ENCODE measurements at places on chromosomes 7 and 10.

- DNase-seq = no peak
Measured at GRCh38 chr10:1169186-1169885, 113.2 kb downstream of the WDR37 start.

GRCh38 chr10:52677086-52677485, 95.5 kb downstream of the MBL2 start:
- DNase-seq = no peak

- DNase-seq = no peak
Measured at GRCh38 chr7:35365523-35365922, 111.6 kb upstream of the TBX20 start.

- DNase-seq = no peak
Measured at GRCh38 chr7:18623389-18623788, 127.8 kb downstream of the HDAC9 start.

GRCh38 chr10:87927091-87927490, 63.7 kb downstream of the PTEN start:
- DNase-seq = no peak

- DNase-seq = peak; percentile 72
Measured at GRCh38 chr10:12656518-12657142, 307.3 kb downstream of the CAMK1D start.

DNA sequence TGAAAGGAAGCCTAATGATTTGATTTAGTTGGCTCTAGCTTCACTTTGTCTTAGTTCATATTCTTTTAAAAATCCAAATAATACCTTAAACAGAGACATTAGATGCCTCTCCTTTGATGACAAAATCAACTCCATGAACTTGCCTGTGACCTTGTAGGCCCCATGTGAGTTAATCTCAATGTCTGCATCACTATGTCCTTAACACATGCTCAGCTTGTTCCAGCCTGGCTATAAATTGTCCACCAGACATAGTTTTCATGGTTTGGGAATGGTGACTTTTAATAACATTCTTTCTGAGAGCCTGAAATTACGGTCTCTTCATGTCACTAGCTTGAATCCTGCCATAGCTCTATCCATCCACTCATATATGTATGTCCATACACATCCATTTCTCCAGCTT, 656.3 kb upstream of the IGFBP3 start:
- DNase-seq = no peak

DNA sequence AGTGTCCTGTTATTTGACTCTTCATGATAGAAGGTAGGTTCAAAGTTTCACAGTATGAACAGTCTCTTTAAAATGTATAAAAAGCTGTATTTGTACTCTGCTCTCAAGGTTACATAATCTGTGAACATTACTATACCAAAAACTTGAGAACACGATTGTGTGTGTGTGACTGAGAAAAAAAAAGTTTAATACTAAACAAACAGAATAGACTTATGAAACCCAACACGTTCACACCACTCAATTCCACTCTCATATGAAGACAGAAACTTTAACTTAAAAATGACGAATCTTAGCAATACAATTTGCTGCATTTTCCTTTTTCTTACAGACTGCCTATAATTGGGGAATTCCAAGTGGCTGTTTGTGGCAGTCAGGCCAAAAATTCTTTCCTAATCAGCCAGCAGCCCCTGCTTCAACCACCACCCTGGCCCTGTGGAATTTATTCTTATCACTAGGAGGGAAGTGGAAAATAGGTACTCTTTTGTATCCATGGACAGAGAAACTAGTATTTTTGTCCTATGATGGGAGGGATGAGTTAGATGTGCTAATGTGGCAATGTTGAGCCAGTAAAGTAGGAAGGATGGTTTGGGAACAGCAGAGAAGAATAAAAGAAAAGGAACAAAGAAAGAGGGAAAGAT, 42.8 kb downstream of the MINDY3 start:
- no peak for DNase-seq

GRCh38 chr10:131574363-131574706, 262.8 kb upstream of the TCERG1L start:
- no peak for DNase-seq

DNA sequence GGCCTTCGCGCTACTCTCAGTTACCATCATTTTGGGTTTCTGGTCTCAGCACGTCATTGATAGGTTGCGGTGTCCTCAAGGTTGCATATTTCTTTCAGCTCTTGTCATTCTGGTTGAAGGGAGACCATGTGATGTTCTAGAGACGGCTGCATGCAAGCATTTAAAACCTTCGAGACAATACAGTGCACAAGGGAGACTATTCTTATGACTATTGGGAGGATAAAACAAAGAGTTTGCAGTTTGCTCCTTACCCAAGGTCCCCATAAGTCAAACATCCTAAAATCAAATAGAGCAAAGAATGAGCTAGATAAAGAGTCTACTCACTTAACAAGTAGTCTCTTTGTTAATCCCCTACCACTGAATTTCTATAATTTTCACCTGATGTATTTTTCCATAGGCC, 39.1 kb downstream of the NPVF start:
- no peak for DNase-seq

- DNase-seq = no peak
Measured at GRCh38 chr7:52006674-52007073, 690.1 kb upstream of the COBL start.

DNA sequence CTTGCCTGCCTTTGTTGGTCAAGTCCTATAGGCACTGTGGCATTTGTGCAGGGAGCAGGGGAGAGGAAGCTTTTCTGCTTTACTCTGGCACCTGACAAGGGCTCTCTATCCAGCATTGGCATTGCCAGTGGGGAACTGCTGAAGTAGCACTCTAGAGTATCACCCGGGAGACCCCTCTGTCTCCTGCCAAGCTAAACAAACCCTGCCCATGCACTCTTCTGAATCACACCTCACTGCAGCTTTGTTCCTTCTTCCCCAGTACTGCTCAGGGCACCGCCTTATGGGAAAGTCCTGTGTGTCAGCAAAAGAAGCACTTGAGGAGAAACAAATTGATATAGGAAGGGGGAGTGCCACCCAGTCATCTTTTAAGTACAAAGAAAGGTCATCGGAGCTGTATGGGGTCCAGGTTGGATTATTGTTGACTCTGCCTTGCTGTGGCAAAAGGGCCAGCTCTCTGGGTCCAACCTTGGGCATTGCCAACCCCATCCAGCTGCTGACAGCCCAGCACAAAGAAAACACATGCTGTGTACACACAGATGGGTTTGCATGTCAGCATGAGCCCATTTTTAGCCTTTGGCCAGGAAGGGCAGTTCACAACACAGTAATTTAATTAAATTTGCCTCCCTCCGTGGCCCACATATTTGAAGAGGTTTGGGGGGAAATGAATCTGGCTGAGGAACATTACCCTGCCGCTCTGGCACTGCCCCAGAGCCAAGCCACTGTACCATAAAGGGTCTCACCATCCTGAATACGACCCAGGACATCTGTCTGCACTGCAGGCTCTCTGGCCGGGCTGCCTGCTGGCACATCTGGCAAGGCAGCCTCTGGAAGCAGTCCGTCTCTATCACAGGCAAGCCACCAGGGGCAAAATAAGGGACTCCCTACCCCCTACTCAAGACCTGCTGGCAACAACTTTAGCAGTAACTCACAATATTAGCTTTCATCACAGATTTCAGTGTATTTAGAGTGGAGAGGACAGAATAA, 13.1 kb downstream of the LRRC4 start:
- DNase-seq = no peak

GRCh38 chr10:68032113-68032512, 43.0 kb downstream of the HERC4 start:
- DNase-seq = no peak

DNA sequence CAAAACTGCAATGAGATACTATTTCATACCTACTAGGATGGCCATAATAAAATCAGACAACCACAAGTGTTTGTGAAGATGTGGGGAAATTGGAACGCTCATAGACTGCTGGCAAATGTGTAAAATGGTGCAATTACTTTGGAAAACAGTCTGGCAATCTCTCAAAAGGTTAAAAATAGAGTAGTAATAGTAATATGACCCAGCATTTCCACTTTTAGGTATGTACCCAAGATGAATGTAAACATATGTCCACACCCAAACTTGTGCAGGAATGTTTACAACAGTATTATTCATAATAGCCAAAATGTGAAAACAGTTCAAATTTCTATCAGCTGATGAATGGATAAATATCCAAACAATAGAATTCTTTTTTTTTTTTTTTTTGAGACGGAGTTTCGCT, 731.6 kb upstream of the ANKRD30A start:
- peak; percentile 16 for DNase-seq

DNA sequence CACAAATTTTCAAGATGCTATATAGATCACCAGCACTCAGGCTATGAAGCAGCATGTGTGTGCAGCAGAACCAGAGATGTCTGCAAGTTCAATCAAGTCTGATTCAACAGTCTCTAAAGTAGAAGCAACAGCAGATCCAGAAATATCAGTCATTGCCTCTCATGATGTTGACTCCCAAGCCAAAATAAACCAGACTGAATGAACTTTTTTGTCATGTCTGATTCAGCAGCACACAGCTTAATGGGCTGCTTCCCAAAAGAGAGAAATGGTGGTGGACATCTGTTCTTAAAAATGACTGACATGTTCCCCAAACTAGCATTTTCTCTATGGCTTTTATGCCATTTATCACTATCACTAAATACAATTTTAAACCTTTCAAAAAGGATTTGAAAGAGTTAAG, 53.8 kb downstream of the TMEM26 start:
- peak; percentile 68 for DNase-seq

- no peak for DNase-seq
Measured at GRCh38 chr10:75974080-75974479, 542.7 kb downstream of the LRMDA start.

DNA sequence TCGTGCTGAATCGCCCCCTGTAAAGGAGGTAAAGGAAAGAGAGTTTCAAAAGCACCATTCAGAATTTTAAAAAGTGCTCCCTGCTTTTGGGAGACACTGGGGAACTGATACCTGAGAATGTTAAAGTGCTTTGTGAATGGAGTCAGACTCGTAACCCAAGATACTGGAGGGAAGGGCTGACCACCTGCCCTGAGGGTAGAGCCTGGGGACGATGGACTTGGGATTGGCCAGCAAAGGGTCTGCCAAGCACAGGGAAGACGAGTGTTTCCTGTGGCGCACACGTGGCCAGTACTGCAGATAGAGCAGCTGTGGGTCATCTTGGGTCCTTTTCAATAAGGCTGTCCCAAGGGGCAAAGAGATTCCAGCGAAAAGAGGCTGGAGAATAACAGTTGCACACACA, 1284.1 kb upstream of the AUTS2 start:
- DNase-seq = no peak

GRCh38 chr10:88115407-88115806, 252.0 kb downstream of the PTEN start:
- no peak for DNase-seq

- no peak for DNase-seq
Measured at GRCh38 chr7:52831321-52831720, 204.1 kb upstream of the POM121L12 start.

DNA sequence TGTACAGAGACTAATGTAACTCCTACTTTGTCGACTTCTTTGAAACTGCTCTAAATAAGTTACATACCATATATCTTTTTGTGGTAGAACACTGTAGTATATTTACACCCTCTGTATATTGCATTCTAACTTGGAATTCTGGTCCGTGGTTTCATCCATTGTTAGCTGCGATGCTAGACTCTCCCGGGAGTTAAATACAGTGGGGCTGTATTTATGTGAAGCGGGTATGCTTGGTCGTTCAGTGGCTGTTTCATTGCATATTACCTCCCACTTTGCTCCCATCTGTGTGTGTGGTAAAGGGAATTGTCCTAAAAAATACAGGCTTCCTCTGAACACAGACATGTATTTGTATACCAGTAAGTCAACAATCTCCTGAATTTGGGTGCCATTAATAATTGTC, 231.1 kb downstream of the SLC25A13 start:
- no peak for DNase-seq

- no peak for DNase-seq
Measured at GRCh38 chr7:15368653-15369052, 193.2 kb downstream of the AGMO start.

DNA sequence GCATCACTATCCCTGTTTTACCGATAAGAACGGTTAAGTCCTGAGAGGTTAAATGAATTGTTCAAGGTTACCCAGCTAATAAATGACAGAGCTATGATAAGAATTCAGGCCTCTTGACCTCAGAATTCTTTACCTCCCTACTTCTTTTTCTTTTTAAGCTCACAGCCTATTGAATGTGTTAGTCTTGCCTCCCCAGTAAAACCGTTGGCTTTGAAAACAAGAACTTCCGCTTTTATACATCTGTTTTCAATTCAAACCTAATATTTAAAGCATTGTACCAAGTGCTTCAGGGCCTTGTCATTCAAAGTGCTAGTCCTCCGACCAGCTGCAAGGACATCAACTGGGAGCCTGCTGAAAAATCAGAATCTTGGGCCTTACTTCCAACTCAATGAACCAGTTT, 15.6 kb downstream of the SEC31B start:
- DNase-seq = peak; percentile 63

DNA sequence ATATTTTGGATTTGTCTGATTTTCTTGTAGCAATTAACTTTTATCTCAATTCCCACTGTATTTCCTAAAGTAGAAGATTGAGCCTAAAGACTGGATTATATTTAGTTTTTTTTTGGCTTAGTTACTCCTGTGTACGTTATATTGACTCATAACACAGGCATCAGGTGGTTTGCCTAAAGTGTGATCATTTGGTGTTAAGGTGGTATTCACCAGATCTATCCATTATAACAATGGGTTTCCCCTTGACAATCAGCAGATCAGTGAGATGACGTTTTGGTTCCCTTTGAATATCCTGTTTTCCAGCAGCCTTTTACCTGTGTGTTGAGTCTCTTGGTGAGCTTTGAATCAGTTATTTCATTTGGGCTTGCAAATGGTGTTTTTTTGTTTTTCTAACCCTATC, 18.1 kb downstream of the MAPK8 start:
- DNase-seq = no peak

DNA sequence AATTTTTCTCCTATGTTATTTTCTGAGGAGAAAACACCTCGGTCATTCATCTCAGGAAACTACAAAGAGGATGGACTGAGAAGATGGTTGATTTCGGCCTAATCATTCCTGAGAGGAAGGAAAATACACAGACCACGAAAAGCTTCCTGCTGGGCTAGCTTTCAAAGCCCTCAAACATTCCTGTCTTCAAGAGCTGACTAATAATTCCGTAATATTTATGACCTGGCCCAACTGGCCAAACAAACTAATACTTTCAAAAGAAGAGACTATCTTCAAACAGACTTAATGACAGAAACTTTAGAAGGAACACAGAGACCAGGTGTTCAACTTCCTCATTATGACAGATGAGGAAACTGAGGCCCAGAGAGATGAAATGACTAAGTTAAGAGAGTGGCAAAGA, 215.1 kb upstream of the FRMD4A start:
- peak; percentile 60 for DNase-seq

DNA sequence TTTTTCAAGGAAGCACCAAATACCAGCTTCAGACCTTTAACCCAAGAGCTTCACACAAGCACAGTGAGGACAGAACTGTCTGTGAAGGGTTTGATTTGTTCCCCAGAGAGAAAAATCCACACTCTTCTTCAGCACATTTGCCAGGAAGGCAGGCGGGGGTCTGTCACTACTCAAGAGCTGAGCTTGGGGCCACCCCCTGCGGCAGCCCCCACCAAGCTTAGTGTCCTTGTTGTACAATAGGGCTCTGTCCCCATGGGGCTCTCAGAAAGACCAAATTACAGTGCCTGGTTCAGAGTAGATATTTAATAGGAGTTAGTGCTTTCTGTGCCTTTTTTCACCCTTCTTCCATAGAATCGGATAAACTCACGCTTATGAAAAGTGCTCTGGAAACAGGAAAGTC, 12.4 kb downstream of the ECHDC3 start:
- no peak for DNase-seq

- no peak for DNase-seq
Measured at GRCh38 chr10:5942474-5942873, 34.9 kb downstream of the IL15RA start.

Data from fibroblast of mammary gland (primary cell).